H1 (cell line): ENCODE measurements at places on chromosomes 16 and 17.

GRCh38 chr16:56115817-56116576, 75.3 kb upstream of the GNAO1 start:
- DNase-seq = no peak

- DNase-seq = no peak
These were observed 59.3 kb downstream of the SMPD3 start for GRCh38 chr16:68389006-68389405.

DNA sequence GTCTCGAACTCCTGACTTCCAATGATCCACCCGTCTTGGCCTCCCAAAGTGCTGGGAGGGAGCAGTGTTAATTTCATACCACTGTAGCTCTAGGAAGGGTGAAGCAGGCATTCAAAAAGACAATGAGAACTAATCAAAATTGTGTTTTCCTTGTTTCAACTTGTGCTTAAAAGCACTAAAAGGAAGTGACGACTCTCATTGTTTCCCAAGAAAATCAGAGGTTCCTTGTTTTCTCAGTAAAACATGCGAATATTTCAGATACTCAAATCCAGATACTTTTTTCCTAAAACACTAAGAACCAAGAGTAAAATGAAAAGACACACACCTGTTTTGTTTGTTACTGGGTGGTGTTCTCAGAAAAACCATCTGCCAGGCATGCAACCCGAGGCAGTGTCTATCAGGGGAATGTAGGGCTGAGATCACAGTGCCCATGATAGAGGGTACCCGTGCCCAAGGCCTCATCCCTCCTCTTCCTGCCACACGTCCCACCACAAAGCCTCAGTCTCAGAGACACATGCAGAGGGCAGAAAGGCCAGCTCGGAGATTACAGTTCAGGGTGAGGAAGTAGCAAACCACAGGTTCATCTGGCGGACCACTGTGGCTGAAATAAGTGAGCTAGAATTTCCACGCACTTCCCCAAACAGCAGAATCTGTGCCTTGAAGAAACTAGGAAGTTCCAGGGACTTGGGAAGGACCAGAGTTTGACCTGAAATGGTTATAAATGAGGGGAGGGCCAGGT, 33.7 kb downstream of the GINS3 start:
- no peak for DNase-seq

- no peak for DNase-seq
These were observed 284.8 kb upstream of the MAF start for GRCh38 chr16:79885320-79885719.

GRCh38 chr16:31224092-31224955, 7.4 kb upstream of the PYDC1 start:
- no peak for DNase-seq

DNA sequence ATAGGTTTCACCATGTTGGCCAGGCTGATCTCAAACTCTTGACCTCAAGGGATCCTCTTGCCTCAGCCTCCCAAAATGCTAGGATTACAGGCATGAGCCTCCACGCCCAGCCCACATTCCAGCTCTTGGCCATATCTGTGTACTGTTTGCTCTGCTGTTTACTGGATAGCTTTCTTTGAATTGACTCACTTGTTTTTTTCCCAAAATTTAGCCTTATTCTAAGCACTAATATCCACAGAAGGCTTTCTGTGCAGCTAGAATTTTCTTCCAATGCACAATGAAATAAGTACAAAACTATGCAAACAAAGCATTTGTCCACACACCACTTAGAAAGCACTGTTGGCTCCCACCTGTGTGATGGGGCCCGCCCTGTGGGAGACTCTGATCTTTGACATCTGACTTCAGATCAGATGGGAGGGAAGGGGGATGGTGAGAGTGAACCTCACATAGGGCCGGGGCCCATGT, 72.2 kb downstream of the CLEC16A start:
- no peak for DNase-seq

GRCh38 chr17:39813631-39814030, 50.5 kb downstream of the IKZF3 start:
- no peak for DNase-seq

- DNase-seq = no peak
These were observed 148.9 kb downstream of the CMIP start for GRCh38 chr16:81593481-81593880.

- no peak for DNase-seq
These were observed 13.2 kb downstream of the IL34 start for GRCh38 chr16:70659546-70659945.

- DNase-seq = no peak
These were observed 6.2 kb upstream of the INPP5K start for GRCh38 chr17:1522626-1523025.

DNA sequence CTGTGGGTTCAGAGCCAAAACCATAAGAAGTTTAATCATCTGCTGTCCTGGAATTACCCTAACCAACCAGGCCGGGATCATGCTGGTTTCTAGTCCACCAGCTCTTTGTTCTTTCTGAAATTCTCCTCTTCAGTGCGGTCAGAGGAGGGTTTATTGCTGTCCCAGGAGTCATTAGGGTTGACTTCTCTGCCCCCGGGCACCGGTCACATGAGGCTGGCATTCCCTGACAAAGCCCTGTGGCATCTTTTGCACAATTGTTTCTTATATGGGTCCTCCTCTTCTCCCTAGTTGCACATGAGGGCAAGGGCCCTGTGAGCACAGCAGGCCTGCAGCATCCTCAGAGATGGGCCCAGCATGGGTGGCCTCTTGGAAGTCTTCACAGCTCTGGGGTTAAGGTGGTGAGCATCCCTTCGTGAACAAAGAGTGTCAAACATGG, 243.9 kb downstream of the IRF8 start:
- DNase-seq = no peak

GRCh38 chr17:81567191-81567590, 15.0 kb upstream of the FAAP100 start:
- DNase-seq = no peak

DNA sequence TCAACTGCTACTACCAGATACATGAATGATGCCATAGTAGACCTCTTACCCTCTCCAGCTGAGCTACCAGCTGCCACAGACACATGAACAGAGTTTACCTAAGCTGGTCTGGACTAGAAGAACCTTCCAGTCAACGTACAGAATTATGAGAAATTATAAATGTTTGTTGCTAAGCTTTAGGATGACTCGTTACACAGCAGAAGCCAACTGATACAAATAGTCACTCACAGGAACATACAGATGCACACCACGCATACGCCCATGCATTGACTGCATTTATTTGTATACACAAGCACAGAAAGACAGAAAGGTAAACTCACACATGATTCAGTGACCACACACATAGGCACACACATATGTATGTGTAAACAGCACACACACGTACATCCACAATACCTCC, 164.6 kb downstream of the SALL1 start:
- no peak for DNase-seq

DNA sequence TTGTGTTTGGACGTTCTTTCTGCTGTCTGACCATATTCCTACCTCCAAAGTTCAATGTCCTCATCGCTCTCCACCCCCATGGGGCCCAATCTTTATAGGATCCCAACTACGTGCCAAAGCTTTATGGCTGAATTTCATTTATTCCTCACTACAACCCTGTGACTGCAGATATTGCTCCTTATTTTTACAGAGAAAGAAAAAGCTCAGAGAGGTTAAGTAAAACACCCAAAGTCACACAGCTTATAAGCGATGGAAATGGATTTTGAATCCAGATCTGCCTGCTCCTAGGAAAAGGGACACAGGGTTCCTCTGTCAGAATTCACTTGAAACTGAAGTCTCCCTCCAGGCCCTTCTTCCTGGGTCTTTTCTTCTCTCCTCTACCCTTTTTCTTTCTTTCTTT, 9.3 kb downstream of the NGFR start:
- no peak for DNase-seq

- peak; percentile 92 for DNase-seq
These were observed 4.5 kb downstream of the PMP22 start for GRCh38 chr17:15260376-15261257.

GRCh38 chr16:85304337-85304736, 192.1 kb upstream of the CIBAR2 start:
- DNase-seq = no peak

- DNase-seq = no peak
These were observed 530 bp downstream of the CCL17 start for GRCh38 chr16:57405097-57405496.

DNA sequence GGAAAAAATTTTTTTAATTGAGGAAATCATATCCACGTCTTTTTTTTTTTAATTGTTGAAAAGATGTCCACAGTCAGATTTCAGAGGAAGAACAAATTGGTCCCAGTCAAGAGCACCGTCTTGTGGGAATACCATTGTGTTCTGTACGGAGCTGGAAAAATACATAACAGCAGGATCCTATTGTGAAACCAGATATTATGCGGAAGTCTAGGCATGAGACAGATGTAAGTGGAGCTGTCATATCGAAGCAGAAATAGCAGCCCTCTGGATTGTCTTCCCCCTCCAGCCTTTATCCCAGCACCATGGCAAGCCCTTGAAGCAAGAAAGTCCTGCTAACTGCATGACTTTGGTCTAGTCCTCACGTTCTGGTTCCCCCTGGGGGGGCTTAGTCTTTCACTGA, 391.6 kb upstream of the ASIC2 start:
- no peak for DNase-seq

- no peak for DNase-seq
These were observed 702 bp downstream of the IRX5 start for GRCh38 chr16:54931120-54932014.

- DNase-seq = no peak
These were observed 149.9 kb downstream of the ENGASE start for GRCh38 chr17:79224476-79224875.

GRCh38 chr16:87601401-87601981, 817 bp upstream of the JPH3 start:
- no peak for DNase-seq

DNA sequence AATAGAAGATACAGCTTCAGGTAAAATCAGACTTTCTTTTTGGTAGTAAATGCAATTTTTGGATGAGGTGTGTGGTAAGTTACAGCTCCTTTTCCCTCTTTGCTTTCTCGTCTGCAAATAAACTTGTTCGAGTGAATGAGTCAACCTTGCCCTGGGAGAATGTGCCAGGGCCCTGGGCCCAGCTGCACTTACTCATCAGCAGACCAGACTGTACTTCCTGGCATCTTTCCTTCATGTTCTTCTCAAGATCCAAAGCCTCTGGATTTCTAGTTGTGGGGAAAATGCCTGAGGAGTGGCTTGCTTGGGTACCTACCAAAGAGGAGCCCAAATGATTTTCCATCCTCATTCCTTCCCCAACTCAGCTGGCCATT, 5.4 kb upstream of the G6PC1 start:
- no peak for DNase-seq

- DNase-seq = peak; percentile 58
These were observed 1.9 kb upstream of the RPL26 start for GRCh38 chr17:8384801-8385378.

DNA sequence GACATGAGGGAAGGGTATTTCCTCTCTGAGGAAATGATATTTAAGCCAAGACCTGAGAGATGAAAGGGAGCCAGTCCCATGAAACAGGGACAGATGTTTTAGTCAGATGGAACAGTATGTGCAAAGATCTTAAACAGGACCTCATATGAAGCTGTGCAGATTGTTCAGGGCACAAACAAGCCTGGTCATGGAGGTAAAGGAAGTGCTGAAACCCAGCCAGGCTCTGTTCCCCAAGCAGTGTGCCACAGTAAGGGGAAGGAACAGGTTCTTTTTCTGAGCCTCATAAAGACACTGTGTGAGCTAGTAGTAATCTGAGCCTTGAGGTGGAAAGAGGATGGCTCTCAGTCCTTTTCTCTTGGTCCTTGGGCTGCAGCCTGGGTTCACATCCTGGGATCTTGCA, 159.9 kb downstream of the ANKFN1 start:
- no peak for DNase-seq

DNA sequence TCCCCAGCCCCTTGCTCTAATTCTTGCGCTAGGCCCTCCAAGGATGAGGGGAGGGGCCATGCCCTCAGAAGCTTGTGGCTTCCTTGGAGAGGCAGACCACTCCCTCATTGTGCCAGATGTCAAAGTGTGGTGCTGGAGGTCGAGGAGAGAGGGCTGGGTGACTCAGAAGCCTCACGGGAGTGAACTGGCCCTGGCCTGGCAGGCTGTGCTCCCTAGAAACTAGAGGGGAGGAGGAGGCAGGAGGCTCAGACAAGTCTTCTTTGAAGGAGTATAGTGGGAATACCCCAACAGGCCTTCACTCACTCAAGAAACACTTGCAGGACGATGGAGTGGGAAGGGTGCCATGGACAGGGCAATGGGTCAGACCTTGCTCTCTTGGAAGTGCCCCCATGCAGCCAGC, 18.5 kb downstream of the ANKRD40 start:
- DNase-seq = no peak

DNA sequence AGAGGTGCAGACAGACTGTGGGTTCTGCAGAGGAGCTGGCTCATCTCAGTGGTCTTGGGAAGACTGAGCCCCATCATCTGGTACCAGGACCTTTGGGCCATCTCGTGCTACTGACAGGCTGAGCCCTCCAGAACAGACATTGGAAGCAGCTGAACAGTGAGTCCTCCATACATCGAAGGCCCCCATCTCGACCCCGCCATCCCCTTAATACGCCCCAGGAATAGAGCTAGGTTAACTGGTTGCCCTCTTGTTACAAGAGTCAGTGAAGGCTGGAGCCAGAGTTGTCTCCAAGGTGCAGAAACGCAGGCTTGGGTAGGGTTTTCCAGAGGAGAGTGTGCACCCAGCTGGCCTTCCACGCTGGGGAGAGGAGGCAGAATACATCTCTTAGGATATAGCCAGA, 76.0 kb downstream of the N4BP1 start:
- DNase-seq = no peak

GRCh38 chr16:24747441-24747840, 18.0 kb downstream of the TNRC6A start:
- DNase-seq = no peak

- DNase-seq = no peak
These were observed 36.9 kb downstream of the TMEM235 start for GRCh38 chr17:78268191-78268874.
